Activated naive CD8-positive, alpha-beta T cell treated with anti-CD3 and anti-CD28 coated beads, Interleukin-2, amount 50 U/mL, for 24 hours (primary cell): ENCODE measurements at places on chromosomes 2 and 18.

GRCh38 chr2:11866358-11867335 lies 120.2 kb downstream of the LPIN1 start:
- no peak for DNase-seq
- H3K27me3 ChIP-seq = peaks cover 9% of the 10 kb centered on the region
- no peak overlapping the region for H3K27ac ChIP-seq
- no peaks in the 10 kb centered on the region for H3K36me3 ChIP-seq
- H3K4me1 ChIP-seq = peaks cover 51% of the 10 kb centered on the region

DNA sequence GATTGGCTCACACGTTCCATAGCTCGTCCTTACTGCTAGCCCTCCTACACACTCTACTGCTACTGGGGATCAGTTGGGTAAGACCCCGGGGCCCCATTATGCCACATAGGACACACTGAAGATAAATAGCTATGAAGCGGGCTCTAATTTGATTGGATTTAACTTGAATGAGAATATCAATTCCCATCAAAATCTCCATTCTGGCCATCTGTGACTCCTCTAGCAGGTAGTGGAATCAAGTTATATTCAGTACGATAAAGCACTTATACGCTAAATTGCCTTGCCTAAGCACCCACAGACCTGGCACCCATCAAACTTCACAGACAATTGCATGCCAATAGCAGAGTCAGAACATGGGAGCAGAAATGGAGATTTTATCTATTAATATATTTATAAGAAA lies 39.8 kb downstream of the CCDC68 start:
- peaks cover under 1% of the 10 kb centered on the region for H3K4me1 ChIP-seq
- H3K36me3 ChIP-seq = no peaks in the 10 kb centered on the region
- no peak for DNase-seq
- no peak overlapping the region for H3K27ac ChIP-seq
- H3K27me3 ChIP-seq = peaks cover 2% of the 10 kb centered on the region
- no peak overlapping the region for H3K4me3 ChIP-seq

GRCh38 chr2:232873292-232873908 lies 3.3 kb downstream of the SNORC start:
- H3K36me3 ChIP-seq = no peaks in the 10 kb centered on the region
- no peak overlapping the region for H3K27ac ChIP-seq
- no peak for DNase-seq

- H3K4me3 ChIP-seq = no peak overlapping the region
- no peaks in the 10 kb centered on the region for H3K36me3 ChIP-seq
- no peak overlapping the region for H3K27ac ChIP-seq
- H3K27me3 ChIP-seq = peaks cover 27% of the 10 kb centered on the region
Measured at GRCh38 chr2:164624316-164624715, 3.0 kb upstream of the GRB14 start.

- no peaks in the 10 kb centered on the region for H3K27me3 ChIP-seq
- H3K36me3 ChIP-seq = peaks cover 4% of the 10 kb centered on the region
- DNase-seq = no peak
- peaks cover 2% of the 10 kb centered on the region for H3K4me1 ChIP-seq
Measured at GRCh38 chr18:44957461-44957860, 276.8 kb downstream of the SETBP1 start.

- no peak overlapping the region for H3K4me3 ChIP-seq
- no peaks in the 10 kb centered on the region for H3K36me3 ChIP-seq
- no peaks in the 10 kb centered on the region for H3K4me1 ChIP-seq
- no peak for DNase-seq
- no peak overlapping the region for H3K27ac ChIP-seq
Measured at GRCh38 chr2:214591366-214591765, 180.5 kb downstream of the VWC2L start.

DNA sequence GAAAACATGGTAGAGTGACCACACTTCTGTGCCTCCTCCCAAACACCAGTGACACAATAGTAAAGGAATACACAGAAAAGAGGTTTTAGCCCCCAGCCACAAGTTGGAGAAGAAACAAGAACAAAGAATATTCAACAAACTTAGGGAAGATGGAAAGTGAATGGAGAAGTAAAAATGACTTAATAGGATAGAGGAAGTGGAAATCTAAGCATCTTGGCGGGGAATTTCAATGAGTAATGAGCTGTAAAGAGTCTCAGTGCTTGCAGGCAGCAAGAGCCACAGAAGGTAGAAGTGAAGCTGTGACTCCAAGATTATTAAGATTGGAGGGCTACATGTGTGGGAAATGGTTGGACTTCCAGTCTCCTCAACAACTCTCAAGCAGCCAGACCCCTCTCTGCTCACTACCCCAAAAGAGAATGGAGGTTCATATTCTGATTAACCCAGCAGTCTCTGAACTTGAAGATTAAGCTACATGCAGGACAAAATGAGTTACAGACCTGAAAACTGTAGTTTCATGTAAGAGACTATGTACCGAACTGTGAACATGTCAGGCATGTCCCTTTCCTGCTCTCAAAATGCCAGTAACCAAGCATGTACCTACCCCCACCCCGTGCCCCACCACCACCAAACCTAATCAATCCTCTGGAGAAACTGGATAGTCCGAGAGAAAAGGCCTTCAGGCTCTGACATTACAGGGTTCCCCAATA lies 16.9 kb upstream of the HNRNPLL start:
- DNase-seq = no peak
- no peak overlapping the region for H3K4me3 ChIP-seq
- no peak overlapping the region for H3K27ac ChIP-seq
- no peaks in the 10 kb centered on the region for H3K36me3 ChIP-seq
- peaks cover 15% of the 10 kb centered on the region for H3K27me3 ChIP-seq
